ENCODE measurements at places on chromosomes 13 and 19. TPM values are rescaled to one million over a fixed set of nuclear protein-coding genes. Genes with fewer than 3 reads are reported as not detected.

- DNase-seq, result no peak
Measured at GRCh38 chr13:101454767-101455166, 2.3 kb downstream of the ITGBL1 start.

DNA sequence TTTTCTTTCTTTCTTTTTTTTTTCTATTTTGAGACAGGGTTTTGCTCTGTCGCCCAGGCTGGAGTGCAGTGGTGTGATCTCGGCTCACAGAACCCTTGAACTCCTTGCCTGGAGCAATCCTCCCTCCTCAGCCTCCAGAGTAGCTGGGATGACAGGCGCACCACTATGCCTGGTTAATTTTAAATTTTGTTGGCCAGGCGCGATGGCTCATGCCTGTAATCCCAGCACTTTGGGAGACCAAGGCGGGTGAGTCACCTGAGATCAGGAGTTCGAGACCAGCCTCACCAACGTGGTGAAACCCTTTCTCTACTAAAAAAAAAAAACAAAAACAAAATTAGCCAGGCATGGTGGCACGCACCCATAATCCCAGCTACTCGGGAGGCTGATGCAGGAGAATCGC, 8.7 kb upstream of the SBNO2 start:
- no peak for DNase-seq

Gene CTU1
- polyA plus RNA-seq, result 9.3 TPM

Gene RNF225
- not detected for polyA plus RNA-seq

Gene ATP4A
- polyA plus RNA-seq, result not detected

Gene OR7G3
- polyA plus RNA-seq, result not detected
